Stimulated activated CD4-positive, alpha-beta T cell treated with anti-CD3 and anti-CD28 coated beads, Interleukin-1b, Interleukin-23, amount 100 ng/mL, for 1 hour (primary cell): ENCODE measurements at places on chromosomes 1 and 21.
A peak's percentile ranks its signal among the peaks of the same experiment; 100 is the strongest.

- no peak for DNase-seq
Observed at GRCh38 chr1:27349784-27350662, 8.2 kb downstream of the SYTL1 start.

DNA sequence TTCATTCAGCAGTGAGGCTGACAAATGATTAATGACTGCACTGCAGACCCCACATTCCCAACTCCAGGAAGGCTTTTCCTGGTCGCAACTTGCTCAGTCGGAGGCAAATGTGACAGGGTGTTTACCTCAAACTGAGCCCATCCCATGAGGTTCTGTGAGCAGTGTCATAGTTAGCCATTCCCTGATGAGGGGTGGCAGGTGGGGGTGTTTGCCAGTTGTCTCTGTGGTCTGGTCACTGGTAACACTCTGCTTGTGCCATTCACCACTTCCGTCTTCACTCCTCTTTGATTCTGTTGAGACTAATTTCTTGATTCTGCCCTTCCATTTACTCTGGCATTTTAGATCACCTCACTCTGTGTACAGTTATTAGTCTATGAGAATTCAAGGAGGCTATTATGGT, 73.5 kb downstream of the NOS1AP start:
- DNase-seq, result no peak

DNA sequence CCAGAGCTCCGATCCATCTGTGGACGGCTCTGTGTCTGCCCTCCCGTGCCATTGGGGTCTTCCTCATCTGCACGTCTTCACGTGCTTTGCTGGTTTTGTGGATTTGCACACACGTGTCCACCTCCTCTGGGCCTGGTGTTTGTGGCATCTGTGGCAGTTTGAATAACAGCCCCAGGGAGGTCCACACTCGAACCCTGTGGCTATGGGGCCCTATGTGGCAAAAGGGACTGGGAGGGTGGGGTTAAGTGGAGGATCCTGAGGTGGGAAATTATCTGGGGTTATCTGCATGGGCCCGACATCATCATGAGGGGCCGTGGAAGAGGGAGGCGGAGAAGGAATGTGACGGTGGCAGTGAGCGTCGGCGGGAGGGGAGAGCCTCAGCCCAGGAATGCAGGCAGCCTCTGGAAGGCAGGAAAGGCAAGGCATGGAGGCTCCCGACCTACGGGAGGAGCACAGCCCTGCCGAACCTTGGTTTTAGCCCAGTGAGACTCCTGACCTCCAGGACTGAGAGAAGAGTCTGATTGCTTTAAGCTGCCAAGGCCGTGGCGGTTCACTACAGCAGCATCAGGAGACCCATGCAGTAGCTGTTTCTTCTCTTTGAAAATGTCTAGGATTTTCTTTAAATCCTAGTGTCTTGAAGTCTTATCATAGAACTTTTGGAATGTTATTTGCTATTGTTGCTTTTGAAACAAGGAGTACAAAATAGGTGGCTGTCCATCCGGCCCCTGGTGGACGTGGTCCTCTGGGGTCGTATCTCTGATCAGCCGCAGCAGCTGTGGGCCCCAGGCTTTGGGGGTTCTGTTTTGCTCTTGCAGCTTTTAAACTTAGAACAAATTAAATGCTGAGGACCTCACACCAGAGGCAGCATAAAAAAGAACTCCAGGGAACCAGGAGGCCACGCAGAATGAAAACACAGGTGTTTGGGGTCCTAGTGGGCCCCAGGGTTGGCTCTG, 40.0 kb upstream of the LRRC3 start:
- DNase-seq, result no peak

GRCh38 chr1:56666112-56666608, 21.0 kb downstream of the PRKAA2 start:
- DNase-seq, result no peak

DNA sequence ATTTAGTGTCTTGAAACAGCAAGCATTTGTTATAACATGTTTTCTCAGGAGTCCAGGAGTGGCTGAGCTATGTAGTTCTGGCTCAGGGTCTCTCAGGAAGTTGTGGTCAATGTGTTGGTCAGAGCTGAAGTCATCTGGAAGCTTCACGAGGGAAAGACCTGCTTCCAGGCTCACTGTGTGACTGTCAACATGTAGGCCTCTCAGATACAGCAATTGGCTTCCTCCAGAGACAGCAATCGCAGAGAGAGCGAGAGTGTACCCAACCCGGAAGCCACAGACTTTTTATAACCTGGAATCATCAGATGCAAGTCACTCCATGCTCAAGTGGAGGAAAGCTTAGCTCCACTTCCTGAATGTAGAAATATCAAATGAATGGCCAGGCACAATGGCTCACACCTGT, 40.9 kb downstream of the TNFRSF9 start:
- DNase-seq, result no peak

DNA sequence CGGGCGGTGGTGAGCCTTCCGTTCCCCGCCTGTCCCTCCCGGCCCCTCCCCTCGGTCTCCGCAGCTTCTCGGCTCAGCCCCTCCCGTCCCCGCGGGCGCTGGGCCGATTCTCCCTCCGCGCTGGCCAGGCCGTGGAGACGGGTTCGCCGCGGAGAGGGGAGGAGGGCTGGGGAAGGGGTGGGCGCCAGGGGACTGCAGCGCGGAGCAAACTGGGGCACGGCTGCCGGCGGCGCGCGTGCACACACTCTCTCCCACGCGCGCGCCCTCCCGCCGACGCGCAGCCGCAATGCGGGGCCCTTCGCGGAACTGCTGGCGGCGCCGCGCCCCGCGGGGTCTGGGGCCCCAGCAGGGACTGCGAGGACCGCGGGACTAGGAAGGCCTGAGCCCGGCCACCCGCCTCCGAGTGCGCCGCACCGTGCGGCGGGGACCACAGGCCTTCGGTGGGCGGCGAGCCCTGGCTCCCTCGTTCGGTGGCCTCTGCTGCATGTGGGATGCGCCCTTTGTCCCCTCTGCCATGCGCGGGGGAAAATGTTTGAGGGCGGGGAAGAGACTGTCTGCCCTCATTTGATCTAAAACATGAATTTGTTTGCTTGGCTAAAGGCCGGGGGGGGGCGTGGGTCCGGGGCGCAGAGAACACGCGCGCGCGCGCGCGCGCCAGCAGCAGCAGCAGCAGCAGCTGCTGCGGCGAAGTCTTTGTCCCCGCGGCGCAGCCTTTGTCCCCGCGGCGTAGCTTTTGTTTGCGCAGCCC, 90.7 kb upstream of the VAMP3 start:
- peak; percentile 33 for DNase-seq

- DNase-seq, result no peak
Observed at GRCh38 chr1:241715435-241715834, 63.4 kb downstream of the WDR64 start.

- DNase-seq, result no peak
Observed at GRCh38 chr1:46577671-46578070, 26.2 kb upstream of the KNCN start.

DNA sequence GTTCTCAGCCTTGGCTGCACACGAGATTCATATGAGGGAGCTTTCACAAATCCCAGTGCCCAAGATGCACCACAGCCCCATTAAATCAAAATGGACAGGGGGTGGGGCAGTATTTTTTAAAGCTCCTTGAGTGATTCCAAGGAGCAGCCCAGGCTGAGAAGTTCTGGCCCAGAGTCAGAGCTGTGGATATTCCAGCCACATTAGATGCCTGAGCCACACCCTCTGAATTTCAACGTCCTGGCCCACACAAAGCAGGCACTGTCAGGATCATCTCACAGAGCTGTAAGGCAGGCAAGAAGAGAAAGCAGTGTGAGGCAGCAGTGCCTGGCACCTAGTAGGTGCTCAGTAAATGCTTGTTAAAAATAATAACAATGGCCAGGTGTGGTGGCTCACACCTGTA, 37.4 kb downstream of the PAX7 start:
- no peak for DNase-seq

- DNase-seq, result no peak
Observed at GRCh38 chr1:151009206-151009587, 948 bp downstream of the PRUNE1 start.

DNA sequence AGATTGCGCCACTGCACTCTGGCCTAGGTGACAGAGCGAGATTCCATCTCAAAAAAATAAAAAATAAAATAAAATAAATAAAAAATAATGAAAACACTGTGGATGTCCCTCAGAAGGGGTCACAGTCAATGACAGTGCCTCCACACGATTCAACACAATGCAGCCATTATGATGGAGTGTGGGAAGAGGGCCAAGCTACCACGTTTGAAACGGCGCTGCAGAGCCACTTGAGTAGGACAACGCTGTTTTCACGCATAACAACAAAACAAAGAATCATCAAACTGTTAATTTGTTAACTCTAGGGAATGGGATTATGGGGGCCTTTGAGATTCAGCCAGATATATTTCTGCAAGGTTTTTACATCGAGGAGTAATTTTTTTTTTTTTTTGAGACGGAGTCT, 36.5 kb downstream of the NKAIN1 start:
- DNase-seq, result no peak

DNA sequence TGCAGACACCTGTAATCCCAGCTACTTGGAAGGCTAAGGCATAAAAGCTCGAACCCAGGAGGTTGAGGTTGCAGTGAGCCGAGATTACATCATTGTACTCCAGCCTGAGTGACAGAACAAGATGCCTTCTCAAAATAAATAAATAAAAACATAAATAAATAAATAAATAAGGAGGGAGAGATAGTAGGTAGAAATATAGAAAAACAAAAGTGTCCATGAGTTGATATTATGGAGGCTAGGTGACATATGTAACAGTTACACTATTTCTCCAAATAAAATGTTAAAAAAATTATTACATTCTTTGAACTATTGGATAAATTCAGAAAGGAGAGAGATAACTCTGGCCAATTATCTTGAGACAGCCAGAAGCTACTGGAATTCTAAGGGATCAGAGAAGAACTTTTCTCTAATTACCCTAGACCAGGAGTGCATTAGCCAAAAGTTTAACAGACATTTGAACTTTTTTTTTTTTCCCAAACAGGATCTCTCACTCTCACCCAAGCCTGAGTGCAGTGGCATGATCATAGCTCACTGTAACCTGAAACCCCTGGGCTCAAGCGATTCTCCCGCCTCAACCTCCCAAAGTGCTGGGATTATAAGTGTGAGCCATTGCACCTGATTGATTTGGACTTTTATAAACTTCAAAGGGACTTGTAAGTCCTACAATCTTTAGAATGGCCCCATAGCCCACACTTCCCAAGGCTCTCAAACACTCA, 17.6 kb downstream of the SYNJ1 start:
- DNase-seq, result no peak

- DNase-seq, result no peak
Observed at GRCh38 chr1:162371611-162372010, 5.0 kb downstream of the SPATA46 start.

DNA sequence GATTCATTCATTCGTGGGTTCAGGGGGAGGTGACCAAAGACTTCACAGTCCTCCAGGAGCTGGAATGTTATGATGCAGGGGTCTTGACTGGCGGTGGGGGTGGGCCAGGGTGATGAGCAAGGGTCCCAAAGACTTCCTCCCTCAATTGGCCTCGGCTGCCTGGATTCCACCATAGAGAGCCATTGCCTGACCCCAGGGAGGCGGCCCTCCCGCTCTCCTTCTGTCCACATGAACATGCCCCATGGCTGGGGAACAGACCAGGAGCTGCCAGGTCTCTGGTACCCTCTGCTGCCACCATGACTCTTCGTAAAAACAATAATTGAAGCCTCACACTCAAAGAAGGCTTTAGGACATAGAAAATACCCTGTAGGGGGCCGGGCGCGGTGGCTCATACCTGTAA, 102.5 kb upstream of the CASZ1 start:
- no peak for DNase-seq

GRCh38 chr1:78351551-78352216, 139.1 kb upstream of the PTGFR start:
- DNase-seq, result no peak

- no peak for DNase-seq
Observed at GRCh38 chr21:14376854-14377253, 6.1 kb downstream of the HSPA13 start.

GRCh38 chr1:79499541-79499940, 493.0 kb upstream of the ADGRL4 start:
- no peak for DNase-seq

- no peak for DNase-seq
Observed at GRCh38 chr1:40110389-40110788, 13.3 kb upstream of the PPT1 start.

DNA sequence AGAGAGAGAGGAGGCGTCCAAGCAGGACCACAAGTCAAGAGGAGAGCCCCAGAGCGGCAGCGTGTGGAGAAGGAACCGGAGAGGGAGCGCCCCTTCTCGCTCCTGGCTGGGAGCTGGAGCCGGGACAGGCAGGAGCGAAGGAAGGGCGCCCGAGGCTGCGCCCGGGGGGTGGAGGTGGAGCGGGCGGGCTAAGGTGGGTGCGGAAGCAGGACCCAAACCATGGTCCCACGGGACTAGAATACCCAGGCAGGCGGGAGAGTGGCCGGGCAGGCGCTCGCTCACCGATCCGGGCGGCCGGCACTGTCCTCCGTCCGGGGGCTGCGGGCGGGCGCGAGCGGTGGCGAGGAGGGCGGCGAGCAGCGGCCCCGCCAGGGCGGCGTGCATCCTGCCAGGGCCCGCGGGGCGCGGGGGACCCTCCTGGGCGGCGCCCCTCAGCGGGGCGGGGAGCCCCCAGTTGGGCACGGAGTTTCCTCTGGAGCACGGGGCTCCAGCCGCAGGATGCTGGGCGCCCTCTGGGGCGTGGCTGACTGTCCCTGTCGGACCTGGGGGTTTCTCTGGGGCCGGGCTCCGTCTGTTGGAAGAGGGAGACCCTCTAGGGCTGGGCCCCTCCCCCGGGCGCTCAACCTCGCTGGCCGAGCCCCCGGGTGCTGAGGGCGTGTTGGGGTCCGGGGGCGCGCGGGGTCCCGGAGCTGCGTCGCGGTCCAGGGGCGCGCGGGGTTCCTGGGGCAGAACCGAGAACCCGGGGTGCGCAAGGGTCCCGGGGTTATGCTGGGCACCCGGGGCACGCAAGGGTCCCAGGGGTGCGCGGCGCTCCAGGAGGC, 569 bp downstream of the TRABD2B start:
- no peak for DNase-seq

- no peak for DNase-seq
Observed at GRCh38 chr21:45580181-45580575, 37.9 kb upstream of the SLC19A1 start.

- no peak for DNase-seq
Observed at GRCh38 chr1:150906329-150906728, 19.4 kb downstream of the CTXND2 start.

DNA sequence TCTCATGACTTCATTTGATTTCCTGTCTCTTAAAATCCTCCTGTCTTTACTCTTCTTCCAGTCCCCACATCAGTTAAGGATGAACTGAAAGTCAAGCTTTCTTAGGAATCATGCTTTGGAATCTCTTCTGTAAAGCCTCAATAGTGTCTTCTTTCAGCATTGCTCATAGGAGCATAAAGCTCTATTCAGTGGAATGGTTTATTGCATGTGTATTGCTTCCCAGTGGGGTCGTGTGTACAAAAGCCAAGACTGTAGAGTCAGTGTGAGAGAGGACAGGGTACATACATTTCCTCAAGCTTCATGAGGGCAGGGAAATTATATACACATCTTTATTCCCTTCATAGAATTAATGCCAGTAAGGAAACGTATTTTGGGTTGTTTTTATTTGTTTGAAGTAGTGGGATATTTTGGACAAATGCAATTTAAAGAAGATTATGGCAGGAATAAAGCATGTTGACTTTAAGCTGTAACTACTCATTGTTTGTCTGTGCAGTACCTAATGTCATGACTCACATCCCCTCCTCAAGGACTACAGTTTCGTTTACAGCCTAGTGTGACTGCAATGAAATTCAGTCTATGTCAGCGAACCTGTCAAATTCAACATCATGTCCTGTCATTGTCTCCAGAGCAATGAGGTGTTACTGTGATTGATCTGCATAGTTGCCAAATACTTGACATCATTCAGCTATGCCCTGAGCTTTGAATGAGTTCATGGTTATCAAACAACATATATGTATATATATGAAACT, 2164.2 kb downstream of the NCAM2 start:
- no peak for DNase-seq
